Hypothalamus (tissue), 51 donors: ENCODE measurements at places on chromosomes 5 and 9.

- no peak for DNase-seq
These were observed 33.4 kb downstream of the CEMIP2 start for GRCh38 chr9:71734950-71735349.

DNA sequence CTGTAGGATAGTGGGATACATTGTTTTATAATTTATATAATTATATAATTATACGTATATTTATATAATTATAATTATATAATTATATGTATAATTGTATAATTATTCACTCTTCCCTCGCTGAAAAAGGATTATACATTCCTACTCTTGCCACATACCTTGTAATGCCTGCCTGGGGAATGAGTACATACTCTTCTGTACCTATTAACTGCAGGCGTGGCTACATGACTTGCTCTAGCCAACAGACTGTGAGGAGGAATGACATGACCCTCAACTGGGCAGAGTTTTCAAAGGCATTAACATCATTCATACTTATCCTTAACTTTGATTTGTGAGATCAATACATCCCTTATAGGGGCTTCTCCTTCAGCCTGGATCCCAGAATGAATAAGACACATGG lies 19.1 kb downstream of the ERMP1 start:
- no peak for DNase-seq

DNA sequence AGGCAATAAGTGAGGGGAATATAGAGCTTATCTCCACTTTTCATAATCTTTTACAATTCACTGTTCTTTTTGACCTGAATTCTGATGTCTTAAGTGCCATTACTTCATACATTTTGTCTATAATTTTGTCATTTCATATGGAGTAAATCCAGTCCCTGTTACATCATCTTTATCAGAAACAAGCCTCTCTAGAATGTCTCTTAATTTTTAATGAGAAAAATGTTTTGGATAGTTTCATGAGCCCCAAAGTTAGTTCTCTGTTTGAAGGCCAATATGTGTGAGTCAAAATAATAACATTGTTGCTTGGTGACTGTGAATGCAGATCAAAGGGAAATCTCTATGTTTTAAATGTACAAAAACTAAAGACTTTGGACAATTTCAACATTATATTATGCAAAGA lies 329.6 kb upstream of the ARRDC3 start:
- DNase-seq: no peak

DNA sequence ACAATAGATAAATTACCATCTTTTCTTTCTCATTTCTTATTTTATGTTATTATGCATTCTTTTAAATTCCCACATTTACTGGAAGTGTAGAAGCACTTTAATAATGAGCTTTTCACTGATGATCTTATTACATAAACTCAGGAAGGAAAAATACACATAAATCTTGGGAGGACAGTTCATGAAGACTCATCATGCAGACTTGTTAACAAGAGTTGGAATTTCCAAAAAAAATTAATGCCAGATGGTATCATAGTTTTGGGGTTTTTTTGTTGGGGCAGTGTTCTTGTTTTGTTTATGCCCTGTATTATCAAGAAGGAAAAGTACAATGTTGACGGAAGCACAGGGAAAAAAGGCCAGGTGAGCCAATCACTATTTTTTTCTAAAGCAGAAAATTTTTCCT lies 35.1 kb downstream of the CEMIP2 start:
- DNase-seq: no peak

DNA sequence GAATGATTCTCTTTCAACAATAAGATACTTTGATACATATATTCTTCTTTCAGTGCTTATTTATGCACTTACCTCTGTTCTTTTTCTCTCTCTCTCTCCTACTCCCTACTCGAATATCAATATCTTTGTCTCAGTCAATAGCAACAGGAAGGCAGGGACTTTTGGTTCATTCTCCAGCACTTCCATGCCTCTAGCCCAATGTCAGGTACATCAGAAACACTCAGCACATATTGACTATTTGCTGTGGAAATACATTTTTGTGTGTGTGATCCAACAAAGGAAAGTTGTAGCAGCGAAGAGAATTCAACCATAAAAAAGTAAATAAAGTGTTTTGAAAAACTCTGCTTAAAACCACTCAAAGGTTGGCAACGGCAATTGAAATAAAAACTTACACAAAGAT lies 12.6 kb downstream of the DIRAS2 start:
- no peak for DNase-seq

DNA sequence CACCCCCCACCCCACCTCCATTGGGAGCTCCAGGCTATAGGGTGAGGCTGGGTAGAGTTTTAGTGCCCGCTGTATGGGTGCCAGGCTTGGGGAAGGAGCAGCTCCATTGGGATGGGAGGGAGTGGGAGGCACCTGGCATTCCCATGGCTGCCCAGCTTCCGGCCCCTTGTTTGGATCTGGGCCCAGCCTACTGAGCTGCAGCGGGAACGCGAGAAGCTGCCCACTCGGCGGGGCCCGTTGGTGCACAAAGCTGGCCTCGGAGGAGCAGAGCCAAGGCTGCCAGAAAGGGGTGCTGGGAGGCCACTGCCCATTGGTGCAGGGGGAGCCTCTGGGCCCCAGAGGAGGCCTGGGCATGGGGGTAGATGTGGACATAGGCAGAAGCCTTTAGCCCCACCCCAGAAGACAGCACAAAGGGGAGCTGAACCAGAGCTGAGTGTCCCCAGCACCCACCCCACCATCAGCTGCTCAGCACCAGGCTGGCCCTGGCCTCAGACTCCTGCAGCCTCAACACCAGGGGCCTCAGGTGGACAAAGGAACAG lies 4.4 kb downstream of the LCN9 start:
- no peak for DNase-seq

DNA sequence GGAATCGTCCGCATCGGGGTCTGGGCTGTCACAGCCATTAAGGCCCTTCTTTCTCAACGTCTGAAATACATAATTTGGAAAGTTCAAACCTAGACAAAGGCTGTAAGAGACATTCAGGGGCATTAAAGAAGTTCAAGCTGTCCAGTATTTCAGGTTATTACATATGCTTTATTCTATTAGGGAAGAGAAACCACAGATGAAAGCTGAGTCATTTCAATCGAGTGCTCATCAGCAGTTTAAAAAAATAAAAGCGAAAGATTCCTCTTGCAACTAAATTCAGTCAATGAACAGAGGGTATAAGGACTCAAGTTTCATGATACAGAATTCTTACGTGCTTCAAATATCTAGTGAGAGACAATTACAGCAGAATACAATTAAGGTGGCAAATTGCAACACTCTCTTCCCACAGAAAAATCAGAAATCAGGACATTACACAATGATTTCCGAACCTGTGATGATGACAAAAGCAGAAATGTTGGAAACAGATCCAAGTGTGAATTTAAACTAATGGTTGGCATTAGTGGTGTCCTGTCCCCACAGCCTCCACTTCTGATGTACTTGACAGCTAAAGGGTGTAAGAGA lies 121.6 kb downstream of the MEF2C start:
- DNase-seq: no peak

DNA sequence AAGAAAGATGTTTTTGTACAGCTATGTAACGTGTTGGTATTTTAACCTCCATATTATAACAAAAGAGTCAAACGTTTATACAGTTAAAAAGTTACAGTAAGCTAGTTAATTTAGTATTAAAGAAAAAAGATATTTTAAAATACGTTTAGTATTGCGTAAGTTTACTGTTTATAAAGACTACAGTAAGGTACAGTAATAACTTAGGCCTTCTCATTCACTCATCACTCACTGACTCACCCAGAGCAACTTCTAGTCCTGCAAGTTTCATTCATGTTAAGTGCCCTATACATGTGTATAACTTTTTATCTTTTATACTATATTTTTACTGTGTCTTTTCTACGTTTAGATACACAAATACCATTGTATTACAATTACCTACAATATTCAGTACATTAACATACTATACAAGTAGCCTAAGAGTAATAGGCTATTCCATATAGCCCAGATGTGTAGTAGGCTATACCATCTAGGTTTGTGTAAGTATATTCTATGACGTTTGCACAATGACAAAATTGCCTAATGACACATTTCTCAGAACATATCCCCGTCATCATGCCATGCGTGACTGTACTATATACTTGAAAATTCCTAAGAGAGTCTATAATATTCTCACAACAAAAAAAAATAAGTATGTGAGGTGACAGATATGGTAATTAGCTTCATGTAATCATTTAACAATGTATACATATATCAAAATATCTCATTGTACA lies 33.8 kb downstream of the ERP44 start:
- DNase-seq: no peak
